ENCODE measurements at places on chromosomes 7 and 10.

DNA sequence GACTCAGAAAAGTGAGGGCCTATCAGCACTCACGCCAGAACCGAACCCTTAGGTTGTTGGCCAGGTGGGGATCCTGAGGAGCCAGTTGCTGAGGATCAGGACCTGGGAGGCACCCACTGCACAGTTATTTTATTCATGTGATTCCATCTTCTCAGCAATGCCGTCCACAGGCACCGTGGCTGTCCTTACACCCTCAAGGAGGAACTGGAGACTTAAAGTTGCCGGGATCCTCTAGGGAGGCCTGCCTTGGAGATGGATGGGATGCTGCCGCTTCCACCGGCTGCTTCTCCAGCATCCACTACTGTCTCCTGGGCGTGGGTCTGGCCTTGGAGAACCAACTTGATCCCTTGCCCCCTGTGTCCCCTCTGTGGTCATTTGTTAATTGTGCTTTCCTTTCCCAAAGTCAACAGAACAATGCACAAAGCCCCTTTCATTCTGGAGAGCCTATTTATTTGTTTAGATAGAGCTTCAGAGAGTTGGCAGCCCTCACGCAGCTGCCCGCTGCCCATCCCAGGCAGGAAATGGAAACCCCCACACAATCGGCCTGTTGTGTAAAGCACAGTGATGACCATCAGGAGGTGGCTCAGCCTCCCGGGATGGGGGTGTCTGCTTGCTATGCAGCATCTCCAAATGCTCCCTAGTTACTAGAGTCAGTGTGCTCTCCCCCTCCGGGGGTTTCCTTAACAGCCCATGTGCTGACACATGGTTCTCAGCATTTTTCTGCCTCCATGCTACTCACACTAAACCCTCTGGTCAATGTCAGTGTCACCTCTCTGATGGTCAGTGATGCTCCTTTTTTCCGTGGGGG is 52.9 kb upstream of the IGFBP3 start:
- DNase-seq: no peak

DNA sequence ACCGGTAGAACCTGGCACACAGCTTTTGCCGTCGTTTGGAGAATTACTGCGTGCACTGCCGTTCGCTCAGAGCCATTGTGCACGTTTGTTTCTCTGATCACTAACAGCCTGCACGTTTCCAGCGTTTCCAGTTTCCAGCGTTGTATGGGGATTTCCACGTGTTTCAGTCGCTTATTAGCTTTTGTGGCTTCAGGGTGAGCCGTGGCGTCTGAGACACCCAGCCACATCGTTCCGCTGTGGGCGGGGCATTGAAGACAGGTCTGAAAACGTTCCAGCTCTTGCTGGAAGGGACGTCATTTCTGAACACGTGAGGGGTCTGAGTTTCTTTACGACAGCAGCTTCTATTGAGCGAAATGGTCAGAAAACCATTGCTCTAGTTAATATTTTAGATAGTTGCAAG is 164.8 kb downstream of the DNAJB6 start:
- no peak for DNase-seq

- DNase-seq: no peak
These were observed 36.5 kb downstream of the KLF6 start for GRCh38 chr10:3748484-3748883.

- no peak for DNase-seq
These were observed 562.7 kb downstream of the GALNT17 start for GRCh38 chr7:71694665-71695064.

DNA sequence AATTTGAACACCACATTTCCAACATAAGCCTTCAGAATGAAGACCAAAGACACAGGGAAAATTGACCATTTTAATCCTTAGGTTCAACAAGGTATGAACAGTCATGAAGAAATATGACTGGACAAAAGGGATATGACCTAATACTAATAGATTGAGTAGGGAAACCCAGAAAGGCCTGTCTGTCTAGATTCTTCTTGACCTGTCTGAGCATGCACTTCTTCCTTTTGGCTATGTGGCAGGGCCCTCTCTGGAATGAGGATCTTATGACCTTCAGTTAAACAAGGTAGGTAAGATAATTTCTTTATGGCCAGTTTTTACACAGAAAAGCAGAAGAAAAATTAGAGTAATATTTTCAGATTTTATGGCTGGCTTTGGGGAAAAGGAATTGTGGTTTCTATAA is 3.0 kb upstream of the PHYHIPL start:
- DNase-seq: no peak

DNA sequence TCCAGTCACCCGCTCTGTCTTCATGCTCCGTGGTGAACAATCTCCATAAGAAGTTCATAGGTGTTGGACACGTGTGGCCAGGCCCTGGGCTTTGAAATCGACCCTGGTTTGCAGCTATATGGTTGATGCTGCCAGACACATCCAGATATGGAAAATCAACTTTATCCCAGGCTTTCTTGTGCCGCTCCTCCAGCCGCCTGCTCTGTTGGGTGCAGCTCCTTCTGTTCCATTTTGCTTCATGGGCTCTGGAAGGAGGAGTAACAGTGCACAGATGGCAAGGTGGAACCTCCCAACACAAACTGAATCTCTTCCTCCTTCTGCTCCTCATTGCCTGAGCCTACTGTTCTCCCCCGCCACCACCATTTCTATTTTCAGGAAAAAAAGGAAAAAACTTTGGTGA is 44.7 kb downstream of the THNSL1 start:
- DNase-seq: no peak

GRCh38 chr7:2999078-2999500 is 44.6 kb downstream of the CARD11 start:
- DNase-seq: no peak

DNA sequence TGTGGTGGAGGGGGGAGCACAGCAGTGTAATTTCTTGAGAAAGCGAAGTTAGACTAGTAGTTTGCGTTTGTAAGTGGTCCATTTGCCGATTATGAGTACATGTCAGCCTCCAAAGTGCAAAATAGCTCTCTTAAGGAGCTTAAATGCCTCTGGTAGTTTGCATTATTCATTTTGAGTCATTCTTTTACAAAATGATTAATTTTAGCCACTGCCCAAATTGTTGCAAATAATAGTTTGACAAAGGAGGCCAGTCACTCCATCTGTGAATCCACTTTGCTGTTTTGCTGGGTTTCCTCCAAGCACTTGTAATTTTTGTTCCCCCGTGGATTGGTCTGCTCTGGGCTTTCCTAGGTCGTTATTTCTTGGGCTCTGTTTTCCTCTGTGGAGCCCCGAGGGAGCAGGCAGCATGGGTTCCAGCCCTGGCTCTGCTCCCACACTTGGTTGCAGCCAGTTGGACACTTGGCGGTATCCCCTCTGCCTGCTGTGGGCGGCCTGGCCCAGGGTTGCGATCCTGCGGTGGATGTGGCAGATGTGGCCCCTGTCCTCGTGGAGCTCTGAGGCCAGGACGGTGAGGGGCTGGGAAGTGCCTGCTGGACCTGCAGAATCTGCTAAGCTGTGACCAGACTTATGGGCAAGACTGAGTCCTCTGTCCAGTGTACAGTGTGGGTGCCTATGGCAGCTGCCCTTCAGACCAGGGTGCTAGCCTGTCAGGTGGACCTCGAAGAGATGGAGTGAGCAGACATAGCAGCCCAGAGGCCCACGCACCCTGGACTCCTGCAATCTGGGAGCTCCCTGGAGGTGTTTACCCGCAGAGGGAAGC is 129.1 kb upstream of the BTBD16 start:
- no peak for DNase-seq

DNA sequence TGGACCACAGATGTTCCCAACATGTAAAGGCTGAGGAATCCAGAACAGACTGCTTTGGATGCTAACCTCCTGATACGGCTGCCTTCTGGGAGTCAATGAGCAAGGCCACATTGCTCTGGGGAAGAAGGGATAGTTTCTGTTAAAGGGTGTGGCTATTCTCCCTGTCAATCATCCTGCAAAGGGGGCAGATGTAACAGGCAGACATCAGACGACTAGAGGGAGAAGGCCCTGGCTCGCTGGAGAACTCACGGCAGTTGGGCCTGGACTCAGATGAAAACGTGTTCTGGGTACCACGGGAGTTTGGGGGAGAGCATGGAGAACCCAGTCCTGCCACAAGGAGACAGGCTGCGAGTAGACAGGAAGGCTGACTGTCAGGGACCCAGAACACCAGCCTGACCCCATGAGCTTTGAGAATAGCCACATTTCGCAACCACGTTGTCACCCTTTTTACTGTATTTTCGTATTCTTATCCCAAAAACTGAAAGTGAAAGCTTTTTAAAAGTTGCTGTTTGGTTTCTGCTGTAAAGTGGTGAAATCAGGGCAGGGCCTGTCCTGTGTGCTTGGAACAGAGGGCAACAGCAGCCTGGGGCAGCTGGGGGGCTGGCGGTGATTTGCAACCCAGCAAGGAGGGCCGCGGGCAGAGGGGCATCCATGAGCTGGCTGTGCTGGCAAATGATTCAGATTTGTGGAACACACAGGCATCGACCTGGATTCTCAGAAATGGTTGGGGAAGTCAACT is 95.3 kb downstream of the MYOF start:
- DNase-seq: no peak

DNA sequence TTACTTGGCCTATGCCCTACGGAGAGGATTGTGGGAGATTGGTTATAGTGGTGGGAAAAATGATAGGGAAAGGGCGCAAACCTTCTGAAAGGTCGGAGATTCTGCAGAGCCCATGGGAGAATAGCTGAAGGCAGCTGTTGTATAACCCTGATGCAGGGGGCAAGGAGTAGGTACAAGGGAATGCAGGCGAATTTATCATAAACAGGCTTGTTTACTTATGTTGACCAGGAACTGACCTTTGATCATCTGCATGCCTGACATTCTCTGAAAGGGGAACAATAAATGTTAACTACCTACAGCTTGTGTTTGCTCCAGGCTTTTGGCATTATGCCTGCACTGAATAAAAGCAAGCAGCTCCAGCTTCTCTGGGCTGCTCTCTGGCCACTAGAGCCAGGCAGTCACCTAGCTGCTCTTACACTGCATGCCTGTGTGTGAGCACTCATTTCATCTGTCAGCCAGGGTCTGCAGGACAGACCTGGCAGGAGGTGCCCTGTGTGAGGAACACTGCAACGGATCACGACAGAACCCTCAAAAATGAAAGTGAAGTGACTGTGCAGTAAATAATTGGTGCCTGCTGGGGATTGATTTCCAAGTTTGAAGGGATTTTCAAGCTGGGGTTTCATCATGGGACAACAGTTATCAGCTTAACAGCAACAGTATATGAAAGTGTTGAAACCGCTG is 31.1 kb upstream of the ABCA13 start:
- no peak for DNase-seq

DNA sequence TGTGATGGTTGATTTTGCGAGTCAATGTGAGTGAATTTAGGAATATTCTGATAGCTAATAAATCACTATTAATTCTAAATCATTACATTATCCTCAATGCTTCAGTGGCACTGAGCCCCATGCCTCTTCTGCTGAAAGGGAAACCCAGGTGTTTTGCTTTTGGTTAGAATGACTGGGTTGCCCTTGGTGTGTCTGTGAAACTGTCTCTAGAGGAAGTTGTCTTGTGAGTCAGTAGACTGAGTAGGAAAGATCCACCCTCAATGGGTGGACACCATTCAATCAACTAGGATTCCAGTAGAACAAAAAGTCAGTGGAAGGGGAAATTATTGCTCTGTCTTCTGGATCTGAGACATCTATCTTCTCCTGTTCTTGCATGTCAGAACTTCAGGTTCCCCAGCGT is 472.4 kb downstream of the ANKRD7 start:
- no peak for DNase-seq

- no peak for DNase-seq
These were observed 101.3 kb downstream of the MDFIC start for GRCh38 chr7:115023219-115023618.

DNA sequence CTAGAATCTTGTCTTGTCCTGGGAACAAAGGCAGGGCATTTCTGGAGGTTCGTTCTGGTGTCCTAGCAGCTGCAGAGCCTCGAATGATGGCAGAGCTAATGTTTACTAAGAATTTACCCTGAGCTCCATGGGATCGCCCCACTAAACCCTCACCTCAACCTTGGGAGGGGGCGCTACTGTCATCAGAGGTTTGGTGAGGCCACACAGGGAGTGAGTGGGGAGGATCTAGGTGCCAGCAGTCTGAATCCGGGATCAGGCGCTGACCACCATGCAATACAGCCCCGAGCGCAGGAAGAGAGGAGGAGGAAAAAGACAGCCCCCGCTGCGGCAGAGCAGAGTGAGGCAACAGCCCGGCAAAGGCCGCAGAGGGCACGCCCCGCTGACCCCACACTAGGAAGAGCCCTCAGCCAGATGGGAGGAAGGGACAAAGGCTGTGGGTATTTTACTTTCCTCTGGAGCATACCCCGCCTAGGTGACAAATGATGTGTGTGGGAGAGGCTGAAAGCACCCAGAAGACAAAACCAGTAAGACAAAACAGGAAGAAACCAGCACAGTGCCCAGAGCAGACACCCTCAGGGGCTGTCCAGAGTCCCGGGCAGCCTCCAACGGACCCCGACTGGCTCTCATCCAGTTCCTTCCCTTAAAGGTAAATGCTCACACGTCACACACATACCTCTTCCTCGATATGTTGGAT is 103.5 kb downstream of the FAM53B start:
- DNase-seq: no peak

Measured in stimulated activated CD4-positive, alpha-beta T cell treated with anti-CD3 and anti-CD28 coated beads, Interleukin-2, amount 100 ng/mL, for 48 hours (primary cell).